COLO829 (cell line): ENCODE measurements at places on chromosomes 4 and X.

DNA sequence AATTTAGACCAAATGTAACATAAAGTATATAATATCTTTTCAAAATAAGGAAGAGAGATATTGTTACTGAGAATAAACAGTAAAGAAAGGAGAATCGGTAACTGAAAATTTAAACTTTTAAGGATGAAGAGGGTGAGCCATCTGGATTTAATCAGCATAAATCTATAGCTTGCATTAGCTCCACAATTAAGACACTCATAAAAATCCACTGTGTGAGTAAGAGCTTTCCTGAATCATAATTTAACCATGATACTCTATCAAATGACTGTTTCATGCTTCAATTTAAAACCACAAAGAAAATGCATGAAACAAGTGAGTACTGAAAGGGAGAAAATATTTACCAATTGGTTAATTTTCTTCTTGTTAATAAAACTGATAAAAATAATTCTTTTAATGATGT, 951.5 kb upstream of the SLIT2 start:
- no peak for DNase-seq

- DNase-seq = no peak
Observed at GRCh38 chr4:80419946-80420345, 84.4 kb downstream of the CFAP299 start.

DNA sequence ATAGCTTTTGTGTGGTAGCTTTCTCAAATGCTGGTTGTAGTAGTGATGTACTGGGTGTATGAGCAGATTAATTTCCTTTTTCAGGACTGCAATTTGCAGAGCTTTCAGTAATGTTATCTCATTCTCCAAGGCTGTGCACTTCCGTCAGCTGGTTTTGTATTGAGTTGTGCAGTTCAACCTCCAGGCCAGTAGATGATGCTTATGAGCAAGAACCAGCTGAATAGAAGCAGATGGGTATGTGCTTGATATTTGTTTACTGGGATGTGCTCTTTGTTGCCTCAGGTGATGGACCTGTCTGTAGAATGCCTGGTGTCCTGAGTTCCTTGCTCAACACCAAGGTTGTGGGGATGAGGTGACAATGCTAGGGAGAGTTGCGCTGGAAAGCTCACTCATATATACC, 462.8 kb downstream of the PCDH18 start:
- no peak for DNase-seq

DNA sequence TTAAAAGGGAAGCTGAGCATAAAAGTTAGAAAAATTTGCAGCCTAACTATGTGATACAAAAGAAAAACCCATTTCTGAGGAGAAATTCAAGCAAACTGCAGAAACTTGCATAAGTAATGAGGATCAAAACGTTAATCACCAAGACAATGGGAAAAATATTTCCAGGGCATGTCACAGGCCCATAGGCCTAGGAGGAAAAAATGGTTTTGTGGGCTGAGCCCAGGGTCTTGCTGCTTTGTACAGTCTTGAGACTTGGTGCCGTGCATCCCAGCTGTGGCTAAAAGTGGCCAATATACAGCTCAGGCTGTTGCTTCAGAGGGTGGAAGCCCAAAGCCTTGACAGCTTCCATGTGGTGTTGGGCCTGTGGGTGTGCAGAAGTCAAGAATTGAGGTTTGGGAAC, 37.7 kb upstream of the ADAMTS3 start:
- no peak for DNase-seq

DNA sequence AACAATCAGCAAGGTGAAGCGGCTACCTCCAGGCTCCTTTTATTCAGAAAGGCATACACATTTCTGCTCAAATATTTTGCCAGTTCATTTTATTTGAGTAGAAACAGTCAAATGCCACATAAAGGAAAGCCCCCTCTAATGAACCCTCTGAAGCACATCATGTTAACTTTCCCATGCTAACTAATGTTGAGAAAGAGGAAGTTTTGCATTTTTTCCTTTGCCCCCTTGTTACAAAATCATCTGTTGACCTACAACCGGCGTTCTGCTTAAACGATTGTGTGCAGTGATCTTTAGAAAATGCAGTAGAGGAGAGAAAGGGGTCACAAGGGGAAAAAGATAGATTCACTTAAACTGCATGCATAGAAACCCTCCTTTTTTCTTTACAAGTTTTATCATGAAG, 25.2 kb upstream of the ATXN3L start:
- no peak for DNase-seq

GRCh38 chr4:41839916-41840854, 91.7 kb upstream of the PHOX2B start:
- DNase-seq = no peak

GRCh38 chr4:124589786-124590185, 122.7 kb downstream of the ANKRD50 start:
- no peak for DNase-seq

DNA sequence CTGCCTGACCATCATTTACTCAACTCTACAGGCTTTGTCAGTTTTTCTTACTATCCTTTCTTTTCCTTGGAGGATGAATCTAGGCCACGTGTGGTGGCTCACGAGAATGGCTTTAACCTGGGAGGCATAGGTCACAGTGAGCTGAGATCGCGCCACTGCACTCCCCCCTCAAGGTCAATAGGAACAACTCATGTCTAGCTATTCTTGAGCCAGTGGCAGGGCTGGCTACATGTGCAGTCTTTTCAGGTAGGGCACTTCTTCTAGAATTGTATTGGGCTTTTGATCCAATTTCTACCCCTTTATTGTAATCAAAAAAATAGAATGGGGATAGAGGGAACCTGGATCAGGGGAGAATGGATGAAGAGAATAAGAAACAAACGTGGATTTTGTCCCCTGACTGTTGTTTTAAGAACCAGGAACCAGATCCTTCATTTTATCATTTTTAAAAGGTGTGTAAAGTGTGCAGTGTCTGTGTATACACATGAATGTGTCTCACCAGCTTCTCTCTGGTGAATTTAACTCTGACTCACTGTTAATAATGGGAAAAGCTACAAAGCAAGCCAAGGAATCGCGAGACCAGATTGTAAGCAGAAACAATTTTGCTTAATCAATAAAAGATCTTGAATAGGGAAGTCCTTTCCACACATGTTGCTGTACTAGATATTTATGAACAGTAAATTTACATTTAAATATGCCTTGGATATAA, 283.9 kb upstream of the GPC4 start:
- DNase-seq = no peak

GRCh38 chr4:165464813-165465381, 86.1 kb downstream of the CPE start:
- DNase-seq = peak; percentile 77

- no peak for DNase-seq
Observed at GRCh38 chrX:10444204-10444603, 176.2 kb downstream of the MID1 start.
